ENCODE measurements at places on chromosomes 5 and 9.

DNA sequence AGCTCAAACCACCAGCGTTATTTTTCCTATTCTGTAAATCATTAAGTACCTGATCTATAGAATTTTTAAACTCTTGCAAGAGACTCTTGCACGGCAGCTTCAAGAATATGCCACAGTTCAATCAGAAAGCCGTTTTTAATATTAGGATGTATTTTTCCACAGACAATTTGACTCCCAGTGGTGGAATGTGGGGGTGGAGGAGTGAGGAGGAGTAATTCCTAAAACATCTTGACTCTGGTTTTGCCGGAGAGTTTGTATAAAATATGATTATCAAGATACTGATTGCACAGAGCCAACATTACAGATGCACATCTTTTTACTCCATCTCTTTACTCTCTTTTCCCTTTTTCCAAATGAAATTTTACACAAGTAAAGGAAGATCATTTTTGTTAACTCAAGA, 288.3 kb downstream of the ENC1 start:
- no peak for DNase-seq

- no peak for DNase-seq
Measured at GRCh38 chr5:113193311-113193978, 216.8 kb downstream of the DCP2 start.

- no peak for DNase-seq
Measured at GRCh38 chr9:97906236-97906831, 16.0 kb downstream of the TRMO start.

- DNase-seq, result no peak
Measured at GRCh38 chr5:111776913-111777781, 20.2 kb upstream of the NREP start.
